ENCODE measurements at places on chromosomes 4 and X.

DNA sequence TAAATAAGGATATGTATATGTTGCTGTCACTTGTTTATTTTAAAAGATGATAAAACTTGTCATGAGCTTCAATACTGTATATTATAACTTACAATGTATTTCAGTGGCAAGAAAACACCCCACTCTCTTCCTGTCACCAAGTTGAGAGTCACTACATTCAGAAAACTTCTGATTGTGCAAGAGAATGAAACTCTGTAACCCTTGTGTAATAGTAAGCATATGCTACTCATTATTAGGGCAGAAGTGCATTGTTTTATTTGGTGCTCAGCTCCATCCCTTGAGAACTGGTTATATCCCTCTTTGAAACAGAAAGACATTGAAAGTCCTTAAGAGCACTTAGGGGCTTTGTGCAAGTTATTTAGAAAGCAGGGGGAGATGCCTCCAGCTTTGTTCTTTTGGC is 594.5 kb downstream of the ARAP2 start:
- DNase-seq = no peak

GRCh38 chr4:40587826-40588225 is 41.8 kb downstream of the RBM47 start:
- DNase-seq = no peak

GRCh38 chr4:127155116-127155515 is 477.6 kb upstream of the INTU start:
- no peak for DNase-seq

DNA sequence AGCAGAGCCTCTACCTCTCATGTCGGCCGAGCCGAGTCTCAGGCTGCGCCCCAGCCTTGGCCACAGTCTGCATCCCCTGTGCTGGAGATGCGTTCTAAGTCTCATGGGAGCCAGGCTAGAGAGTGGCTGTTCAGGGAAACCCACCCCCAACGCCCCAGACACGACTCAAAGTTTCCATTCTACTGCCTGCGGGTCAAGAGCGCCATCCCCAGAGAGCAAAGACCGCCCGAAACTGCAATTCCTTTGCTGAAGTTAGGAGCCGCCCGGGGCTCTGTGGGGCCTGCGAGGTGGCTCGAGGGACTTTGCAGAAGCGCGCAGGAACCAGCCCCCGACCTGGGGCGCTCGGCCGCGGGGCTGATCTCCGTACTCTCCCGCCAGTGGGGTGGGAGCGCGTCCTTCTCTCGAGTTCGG is 10.0 kb upstream of the ELF4 start:
- DNase-seq = no peak

DNA sequence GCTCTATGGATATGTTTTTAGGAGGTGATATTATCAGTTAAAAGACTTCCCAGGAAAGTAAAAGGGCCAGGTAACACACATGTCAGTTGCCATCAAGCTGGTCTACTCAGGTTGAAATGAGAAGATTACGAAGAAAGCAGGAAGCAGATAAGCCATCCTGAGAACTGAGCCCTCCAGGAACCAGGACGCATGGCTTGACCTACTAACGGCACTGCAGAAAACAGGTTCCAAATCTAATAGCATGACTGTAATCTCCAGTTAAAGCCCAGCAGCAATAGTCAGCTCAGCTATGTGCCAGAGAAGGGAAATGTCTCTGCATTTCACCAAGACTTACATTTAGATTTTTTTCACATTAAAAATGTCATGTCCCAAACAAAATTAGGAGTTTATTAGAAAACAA is 77.9 kb downstream of the APBB2 start:
- no peak for DNase-seq

DNA sequence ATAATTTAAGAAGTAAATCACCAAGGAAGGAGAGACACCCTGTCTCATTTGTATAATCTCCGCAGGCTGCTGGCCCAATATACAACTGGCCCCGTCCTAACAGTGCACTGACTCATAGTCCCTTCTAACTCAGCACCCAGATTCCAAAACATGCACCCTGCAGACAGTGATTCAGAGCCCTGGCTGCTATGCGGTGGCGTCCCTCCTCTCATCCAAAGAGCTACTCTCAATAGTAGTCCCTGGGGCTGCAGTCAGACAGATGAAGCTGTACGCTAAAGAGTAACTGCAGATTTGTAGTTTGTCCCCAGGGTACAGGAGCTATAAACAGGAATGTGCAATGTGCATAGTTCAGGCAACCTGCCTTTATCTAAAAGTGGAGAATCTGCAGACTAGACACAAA is 23.0 kb downstream of the GABRA3 start:
- DNase-seq = no peak

DNA sequence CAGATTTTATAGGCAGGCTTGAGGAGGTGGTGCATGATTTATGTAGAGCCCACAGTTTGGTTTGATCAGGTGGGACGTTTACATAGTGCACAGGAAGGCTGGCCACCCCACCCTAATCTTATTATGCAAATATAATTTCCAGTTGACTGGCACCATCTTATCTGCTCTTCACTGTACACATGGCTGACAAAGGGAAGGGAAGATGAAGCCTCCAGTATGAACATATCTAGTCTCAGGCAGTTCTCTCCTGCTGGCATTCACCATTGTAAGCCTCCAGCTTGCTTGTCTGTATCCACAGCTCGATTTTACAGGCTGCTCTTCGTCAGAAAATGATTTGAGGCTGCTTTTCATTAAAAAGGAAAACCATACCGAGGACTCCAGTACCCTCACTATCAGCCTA is 278.3 kb downstream of the TECRL start:
- DNase-seq = no peak

DNA sequence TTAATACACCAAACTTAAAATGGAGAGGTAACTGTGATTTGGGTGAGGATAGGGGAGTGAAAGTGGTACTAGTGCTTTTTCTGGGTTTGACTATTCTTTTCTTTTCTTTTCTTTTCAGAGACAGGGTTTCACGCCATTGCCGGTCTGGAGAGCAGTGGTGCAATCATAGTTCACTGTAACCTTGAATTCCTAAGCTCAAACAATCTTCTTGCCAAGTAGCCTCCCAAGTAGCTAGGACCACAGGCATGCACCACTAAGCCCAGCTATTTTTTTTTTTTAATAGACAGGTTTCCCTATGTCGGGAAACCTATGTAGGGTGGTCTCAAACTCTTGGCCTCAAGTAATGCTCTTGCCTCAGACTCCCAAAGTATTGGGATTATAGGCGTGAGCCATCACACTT is 3.0 kb upstream of the ARMCX4 start:
- DNase-seq = no peak

DNA sequence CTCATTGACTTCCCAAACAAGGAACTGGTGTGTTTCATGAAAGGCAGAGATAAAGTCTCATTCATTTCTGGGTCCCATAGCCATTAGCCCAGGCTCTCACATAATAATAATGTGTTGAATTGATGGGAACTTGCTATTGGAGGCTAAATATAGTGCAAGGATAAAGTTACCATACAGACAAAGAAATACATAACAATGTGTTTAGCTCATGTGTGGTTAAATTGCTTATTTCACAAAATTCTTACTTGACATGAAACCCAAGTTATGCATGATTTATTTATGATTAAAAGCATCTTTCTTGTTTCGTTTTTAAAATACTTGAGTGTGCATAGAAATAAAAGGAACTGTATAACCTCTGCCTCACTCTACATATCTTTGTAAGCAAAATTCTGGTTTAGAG is 37.3 kb upstream of the LPAR4 start:
- DNase-seq = no peak
